ENCODE measurements at places on chromosomes 2 and 18.

- DNase-seq, result no peak
Measured at GRCh38 chr2:58475756-58476155, 234.6 kb upstream of the FANCL start.

GRCh38 chr2:201807452-201807999 is 1.2 kb downstream of the CDK15 start:
- DNase-seq, result no peak

DNA sequence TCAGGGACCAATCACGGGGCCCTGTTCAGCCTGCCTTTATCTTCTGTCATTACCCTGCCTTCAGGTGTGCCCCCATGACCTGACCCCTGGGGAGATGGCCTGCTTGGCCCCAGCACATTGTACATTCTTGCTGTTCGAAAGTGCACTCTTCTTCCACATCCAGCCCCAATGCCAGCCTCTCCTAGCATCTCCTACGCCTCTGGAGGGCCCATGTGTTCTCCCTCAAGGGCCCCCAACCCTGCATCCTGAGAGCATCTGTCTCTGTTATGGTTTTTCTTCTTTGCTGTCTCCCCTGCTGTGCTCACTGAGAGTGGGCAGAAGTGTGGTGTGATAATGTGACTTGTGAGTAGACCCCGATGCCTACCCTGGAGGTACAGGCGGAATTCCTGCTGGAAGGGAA is 41.5 kb upstream of the OTOS start:
- DNase-seq, result no peak

GRCh38 chr2:240255811-240256703 is 115.6 kb upstream of the OTOS start:
- no peak for DNase-seq

GRCh38 chr2:45889053-45889452 is 237.6 kb downstream of the PRKCE start:
- no peak for DNase-seq

DNA sequence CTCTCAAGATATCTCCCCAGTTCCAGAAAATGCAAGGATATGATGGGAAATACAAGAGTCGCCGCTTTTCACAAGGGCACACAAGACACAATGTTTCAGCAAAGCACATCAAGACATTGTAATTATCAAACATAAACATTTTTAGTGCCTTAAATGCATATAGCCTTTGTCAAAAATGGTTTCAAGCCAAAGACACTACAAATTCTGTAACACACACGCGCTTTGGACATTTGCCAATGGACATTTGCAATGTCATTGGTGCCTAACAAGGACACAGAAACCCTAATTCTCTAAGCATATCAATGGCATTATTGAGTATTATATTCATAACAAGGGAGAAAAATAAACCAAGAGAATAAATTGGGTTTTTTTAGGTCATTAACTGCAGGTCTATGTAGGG is 16.1 kb downstream of the ADD2 start:
- DNase-seq, result no peak

GRCh38 chr2:227860221-227860641 is 11.2 kb upstream of the DAW1 start:
- DNase-seq, result no peak

GRCh38 chr2:174717916-174718315 is 46.4 kb downstream of the CHRNA1 start:
- DNase-seq, result no peak

DNA sequence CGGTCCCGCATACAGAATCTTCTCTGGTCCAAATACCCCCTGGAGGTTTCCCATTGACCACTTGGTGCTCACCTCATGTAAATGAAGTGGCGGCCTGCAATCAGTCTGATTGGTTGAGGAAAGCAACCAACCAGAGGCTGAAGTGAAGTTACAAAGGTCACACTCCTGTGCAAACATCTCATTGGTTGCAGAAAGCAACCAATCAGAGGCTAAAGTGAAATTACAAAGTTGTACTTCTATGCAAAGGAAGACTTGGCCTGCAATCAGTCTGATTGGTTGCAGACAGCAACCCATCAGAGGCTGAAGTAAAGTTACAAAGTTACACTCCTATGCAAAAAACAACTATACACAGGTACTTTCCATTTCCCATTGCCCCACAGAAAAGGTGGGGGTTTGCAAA is 2.5 kb upstream of the SP100 start:
- no peak for DNase-seq

GRCh38 chr2:45397292-45397691 is 213.8 kb downstream of the SRBD1 start:
- no peak for DNase-seq

GRCh38 chr2:237744613-237745249 is 53.8 kb upstream of the RBM44 start:
- peak; percentile 72 for DNase-seq

DNA sequence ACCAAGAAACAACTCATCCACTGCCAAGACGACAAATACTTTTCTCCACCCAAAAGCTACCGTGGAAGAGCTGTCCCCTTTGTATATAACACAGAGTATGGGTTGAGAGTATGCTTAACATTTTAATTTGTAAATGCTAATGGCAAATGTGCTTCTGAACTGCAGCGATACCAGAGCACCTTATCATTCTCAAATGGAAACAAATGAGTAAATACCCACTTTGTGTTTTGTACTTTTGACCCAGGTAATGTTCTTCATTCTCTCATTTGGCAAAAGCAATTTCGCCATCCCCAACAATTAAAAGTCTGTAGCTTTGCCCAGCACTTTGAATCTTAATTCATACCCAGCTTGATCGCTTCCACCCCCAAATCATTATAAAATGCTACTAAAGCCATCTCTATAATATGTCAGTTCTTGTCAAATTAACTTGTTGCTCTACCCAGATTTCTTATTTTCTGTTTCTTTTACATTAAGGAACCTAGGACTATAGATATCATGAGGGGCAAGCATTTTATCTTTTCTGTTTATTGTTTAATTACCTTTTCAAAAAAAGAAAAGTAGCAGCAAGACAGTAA is 6.2 kb upstream of the POU3F3 start:
- no peak for DNase-seq

GRCh38 chr18:5943514-5943913 is 48.2 kb upstream of the TMEM200C start:
- no peak for DNase-seq

DNA sequence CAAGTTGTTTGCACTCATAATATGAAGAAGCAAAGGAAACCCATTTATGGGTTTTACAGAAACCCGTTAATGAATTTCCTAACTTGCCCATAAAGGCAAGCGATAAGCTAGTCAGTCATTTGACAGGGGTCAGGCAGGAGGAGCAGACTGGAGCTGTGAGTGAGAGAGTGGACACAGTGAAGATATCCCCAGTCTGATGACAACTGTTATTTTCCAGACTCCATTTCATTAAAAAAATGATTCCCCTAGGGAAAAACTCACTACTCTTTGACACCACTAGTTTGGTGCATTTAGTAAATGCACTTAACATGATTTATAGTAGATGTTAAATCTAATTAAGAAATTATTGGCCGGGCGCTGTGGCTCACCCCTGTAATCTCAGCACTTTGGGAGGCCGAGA is 80.8 kb downstream of the TGIF1 start:
- DNase-seq, result no peak

- no peak for DNase-seq
Measured at GRCh38 chr18:44826418-44827259, 146.0 kb downstream of the SETBP1 start.

DNA sequence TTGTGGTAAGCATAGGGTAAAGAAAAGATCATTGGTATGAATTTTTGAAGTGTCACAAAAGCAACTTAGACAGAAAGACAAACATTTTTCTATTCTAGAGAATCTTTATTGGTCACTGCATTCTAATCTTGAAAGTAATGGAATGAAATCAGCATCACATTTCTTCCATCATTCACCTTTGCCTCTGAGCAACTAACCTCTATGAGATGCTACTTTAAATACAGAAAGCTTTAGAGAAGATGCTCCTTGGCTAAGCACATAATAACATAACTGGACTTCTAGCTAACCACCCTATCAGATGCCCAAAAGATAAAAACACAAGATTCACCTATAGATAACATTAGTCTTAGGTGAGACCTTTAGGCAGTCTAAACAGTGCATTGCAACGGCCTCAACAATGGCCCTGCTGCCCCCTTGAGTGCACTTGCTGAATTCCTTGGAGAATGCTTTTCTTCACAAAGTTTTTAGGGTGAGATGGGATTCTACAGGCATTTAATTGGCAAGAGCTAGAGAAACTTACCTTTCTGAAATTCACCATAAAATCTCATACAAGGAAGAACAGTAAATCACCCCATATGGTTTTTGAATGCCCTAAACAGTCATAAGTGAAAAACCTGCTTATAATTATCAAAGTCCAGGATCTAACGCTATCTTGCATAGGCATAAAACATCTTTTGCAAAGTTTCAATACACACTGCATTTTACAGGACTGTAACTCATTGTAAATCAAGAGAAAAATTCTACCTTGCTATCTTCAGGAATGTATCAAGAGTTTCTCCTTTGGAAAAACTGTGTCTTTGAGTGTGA is 791.3 kb upstream of the CHAC2 start:
- no peak for DNase-seq

DNA sequence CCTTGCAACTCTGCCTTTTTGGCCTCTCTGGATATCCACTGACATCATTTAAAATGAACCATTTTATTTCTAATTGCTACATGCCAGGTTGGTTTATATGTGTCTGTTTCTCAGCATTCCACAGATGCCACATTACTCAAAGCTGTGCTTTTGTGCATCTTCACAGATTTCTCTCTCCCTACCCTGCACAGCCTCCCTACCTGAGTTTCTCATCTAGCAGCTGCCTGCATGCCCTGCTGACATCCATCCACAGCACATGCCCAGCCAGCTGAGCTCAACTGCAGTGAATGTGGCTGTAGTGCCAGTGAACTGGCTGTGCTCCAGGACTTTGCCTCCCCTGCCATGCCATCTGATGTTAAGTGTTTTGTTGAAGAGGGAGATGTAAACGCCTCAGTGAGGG is 44.5 kb downstream of the PKP4 start:
- DNase-seq, result no peak

- DNase-seq, result no peak
Measured at GRCh38 chr2:119223521-119224390, at the start of gene STEAP3. STEAP3 (plus strand) TSS chr2:119223834; CDS start chr2:119231013, 7,179 bp downstream.

All from stimulated activated CD8-positive, alpha-beta memory T cell treated with anti-CD3 and anti-CD28 coated beads, Interleukin-12 subunit alpha, Interleukin-12 subunit beta, amount 100 ng/mL, for 1 hour (primary cell).